ENCODE measurements at places on chromosomes 5 and 9.

DNA sequence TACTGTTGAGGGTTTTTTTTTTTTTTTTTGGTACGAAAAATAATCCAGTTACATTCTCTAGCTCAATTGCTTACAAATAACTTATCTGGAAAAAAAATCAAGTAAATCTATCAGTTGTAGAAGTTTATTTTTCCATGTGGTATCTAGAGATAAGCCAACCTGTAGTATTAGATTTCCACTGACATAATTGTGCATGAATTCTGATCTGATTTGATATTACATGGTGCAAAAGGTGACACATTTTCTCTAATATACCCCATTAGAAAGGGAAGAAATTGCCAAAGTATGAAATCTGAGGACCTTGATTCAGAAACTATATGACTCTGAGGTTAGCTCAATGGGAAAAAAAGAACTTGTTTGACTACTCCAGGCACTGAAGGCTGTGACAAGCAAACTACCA is 141.5 kb downstream of the SLF1 start:
- no peak for DNase-seq

GRCh38 chr5:155091768-155092717 is 78.5 kb downstream of the KIF4B start:
- DNase-seq = no peak

GRCh38 chr5:154197801-154198491 is 7.4 kb downstream of the GALNT10 start:
- DNase-seq = no peak

- no peak for DNase-seq
These were observed 175.1 kb upstream of the CDH10 start for GRCh38 chr5:24819841-24820240.
